ENCODE measurements at places on chromosomes 2 and 18.

DNA sequence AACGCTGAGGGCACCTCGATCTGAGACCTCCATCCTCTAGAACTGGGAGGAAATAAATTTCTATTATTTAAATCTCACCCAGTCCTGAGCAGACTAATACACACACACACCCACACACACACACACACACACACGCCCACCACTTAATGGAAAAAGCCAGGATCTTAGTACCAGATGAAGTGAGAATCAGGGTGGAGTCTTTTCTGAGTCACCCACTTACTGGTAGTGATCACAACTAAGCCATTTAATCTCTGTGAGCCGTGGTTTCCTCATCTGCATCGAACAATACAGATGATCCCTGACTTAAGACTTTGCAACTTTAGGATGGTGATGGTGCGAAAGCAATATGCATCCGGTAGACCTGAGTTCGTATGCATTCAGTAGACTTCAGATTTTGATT lies 18.6 kb downstream of the THNSL2 start:
- DNase-seq, result no peak

DNA sequence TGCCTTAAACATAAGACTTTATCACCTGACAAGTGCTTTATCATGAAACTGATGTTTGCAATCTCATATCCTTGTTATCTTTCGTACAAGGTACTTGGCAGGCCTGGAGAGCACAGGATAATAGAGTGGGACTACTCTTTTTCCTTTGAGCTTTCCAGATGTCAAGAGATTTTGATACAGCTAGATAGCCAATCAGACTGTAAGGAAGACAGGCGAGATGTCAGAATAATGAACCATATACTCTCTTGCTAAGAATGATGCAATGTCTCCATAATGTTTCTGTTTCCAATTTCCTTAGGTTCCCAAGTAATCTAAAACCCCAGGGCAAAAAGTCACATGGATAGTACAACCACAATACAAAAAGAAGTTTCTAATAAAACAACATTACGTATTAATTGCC lies 313.1 kb downstream of the PDE11A start:
- DNase-seq, result no peak

DNA sequence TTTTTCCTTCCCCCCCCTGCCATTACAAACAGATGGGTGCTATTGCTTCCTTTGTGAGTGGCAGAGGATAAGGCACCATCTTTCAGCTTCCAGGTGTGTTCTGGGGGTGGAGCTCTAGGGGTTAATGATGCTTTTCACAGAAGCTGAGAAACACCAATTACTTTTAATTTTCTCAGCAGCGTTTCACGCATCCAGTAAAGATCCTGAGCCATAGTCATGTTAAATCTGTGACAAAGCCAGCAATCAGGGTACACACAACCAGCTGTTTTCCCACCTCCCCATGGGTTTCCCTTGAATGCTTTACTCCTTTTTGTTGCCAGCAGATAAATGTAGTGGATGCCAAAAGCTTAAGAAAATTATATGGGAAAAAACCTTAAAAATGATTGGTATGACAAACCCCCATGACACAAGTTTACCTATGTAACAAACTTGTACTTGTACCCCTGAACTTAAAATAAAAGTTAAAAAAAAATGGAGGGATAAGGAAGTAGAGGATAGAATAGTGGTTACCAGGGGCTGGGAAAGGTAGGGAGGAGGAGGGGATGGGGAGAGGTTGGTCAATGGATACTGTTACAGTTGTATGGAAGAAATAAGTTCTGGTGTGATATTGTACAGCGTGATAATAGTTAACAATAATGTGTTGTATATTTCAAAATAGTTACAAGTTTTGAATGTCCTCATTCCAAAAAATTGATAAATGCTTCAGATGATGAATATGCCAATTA lies 70.0 kb downstream of the ACOXL start:
- DNase-seq, result no peak

GRCh38 chr2:227130636-227131035 lies 33.4 kb downstream of the COL4A4 start:
- DNase-seq, result no peak

- no peak for DNase-seq
Observed at GRCh38 chr2:46050027-46050426, 247.2 kb upstream of the EPAS1 start.

DNA sequence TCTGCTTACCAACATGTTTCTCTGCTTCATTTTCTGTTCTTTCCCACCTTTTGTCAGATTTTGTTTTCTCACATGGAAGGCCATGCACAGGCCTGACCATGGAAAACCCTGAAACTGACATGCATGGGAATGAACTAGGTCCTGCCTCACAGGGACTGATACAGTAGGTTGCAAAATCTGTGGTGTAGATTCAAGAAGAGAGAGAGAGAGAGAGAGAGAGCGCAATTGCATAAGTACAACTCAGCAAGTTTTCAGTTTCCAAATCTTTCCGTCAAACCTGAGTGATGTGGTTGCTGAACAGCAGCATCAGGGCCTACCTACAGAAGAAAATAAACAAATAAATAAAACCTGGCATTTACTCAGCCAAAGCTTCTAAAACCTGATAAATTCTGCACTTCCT lies 87.5 kb upstream of the RNF152 start:
- no peak for DNase-seq

- no peak for DNase-seq
Observed at GRCh38 chr18:39313992-39314391, 1748.4 kb upstream of the CELF4 start.

DNA sequence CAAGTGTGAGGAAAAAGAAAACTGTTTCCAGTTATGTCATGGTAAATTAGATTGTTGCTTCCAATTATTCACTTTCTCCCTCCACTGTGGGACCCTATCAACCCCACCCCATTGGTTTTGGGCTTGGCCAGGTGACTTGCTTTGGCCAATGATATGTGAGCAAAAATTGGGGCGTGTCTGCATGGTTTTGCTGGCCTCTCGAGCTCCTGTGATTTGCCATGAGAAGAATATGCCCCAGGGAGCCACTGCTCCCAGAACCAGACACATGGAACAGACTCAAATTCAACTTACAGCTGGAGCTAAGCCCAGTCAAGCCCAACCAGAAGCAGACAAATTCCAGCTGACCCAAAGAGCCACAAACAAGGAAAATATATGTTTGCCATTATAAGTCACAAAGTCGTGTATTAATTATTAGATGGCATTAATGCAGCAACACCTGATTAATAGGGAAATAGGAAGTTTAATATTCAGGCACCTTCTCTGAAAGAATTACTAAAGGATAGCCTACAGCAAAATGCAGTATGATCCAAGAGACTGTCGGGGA lies 248.9 kb downstream of the ANAPC1 start:
- no peak for DNase-seq

DNA sequence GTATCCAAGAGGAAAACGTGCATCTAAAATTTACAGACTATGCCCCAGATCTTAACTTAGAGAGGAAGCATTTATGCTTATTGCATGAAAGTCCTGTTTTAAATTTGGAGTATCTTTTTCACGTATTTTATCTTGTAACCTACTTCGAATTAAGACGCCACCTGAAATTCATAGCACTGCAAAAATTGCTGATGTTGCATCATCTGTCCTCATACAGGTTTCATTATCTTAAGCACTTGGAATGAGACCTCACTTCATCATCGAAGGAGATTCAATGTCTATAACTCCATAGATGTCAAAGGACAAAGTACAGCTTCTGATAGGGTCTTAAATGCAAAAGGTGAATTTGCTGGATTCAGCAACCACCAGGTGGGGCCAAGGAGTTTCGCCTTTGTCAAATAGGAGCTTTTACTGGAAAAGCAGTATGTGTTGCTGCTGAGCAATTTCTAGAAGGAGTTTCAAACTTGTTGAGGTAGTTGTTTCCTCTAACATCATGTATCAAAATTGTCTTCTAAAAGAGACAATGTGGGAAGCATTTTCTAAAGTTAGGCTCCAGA lies 106.4 kb upstream of the CCDC85A start:
- no peak for DNase-seq

GRCh38 chr2:112540906-112541305 lies 1.4 kb upstream of the POLR1B start:
- DNase-seq, result no peak

GRCh38 chr2:197233473-197233872 lies 77.1 kb downstream of the ANKRD44 start:
- DNase-seq, result no peak

- DNase-seq, result no peak
Observed at GRCh38 chr18:35971661-35972196, 750 bp upstream of the RMP24 start.

GRCh38 chr2:172083628-172084394 lies 1.5 kb upstream of the DLX1 start:
- no peak for DNase-seq

DNA sequence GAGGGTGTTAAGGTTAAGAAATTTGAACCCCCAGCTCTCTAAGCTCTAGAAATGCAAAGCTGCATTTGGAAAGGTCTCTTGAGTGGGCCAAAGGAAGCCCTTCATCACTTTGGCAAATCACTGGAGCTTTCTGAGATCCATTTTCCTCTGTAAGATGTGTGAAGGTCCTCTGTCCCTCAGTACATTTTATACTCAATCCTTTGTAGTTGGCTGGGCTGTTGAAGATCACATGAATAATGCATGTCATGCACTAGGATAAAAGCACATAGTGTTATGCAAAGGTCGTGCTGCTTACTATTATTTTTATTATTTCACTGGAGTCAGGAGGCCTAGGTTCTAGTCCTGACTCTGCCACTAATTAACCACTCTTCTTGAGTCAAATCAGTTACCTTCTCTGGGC lies 124.9 kb downstream of the FSHR start:
- DNase-seq, result no peak

GRCh38 chr18:55863876-55864275 lies 275.9 kb upstream of the TCF4 start:
- no peak for DNase-seq

DNA sequence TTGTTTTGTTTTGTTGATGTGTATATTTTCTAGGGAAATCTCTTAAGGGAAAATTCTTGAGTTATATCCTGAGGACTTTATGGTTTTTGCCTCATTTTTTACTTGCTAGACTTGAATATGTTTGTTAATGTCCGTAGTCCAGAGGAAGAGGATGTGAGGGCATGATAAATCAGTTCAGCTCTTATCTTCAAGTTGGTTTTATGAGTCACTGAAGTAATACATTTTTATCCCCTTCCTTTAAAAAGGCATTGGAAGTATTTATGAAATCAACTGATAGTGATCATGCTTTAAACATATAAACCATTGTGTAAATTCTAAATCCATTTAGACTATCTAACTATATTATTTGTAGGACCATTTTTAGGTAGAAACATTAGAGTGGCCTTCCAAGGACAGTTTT lies 43.9 kb upstream of the CYBRD1 start:
- no peak for DNase-seq

DNA sequence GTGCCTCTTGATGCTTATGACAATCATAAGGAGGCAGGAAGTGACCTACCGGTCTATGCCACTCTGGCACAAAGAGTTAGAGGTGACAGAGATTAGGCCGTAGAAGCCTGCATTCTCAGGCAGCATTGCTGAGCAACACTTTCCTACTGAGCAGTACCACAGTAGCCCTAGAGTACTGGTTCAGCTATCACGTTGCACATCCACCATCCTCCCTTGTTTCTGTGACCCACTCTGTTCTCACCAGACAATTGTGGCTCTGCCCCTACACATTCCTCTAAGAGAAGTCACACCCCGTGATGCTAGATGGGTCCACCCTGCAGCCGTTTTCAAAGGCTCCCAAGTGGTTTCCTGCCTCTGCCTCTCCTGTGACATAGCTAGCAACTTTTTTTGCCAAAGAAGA lies 22.6 kb upstream of the SUCLG1 start:
- no peak for DNase-seq

- DNase-seq, result no peak
Observed at GRCh38 chr2:52402128-52402527, 1365.5 kb upstream of the CHAC2 start.

DNA sequence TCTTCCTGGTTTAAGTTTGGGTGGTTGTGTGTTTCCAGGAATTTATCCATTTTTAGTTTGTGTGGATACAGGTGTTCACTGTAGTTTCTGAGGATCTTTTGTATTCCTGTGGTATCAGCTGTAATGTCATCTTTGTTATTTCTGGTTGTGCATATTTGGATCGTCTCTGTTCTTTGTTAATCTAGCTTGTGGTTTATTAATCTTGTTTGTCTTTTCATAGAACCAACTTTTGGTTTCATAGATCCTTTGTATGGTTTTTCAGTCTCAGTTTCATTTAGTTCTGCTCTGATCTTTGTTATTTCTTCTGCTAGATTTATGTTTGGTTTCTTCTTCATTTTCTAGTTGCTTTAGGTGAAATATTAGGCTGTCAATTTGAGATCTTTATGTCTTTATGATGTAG lies 202.4 kb upstream of the ZSWIM2 start:
- no peak for DNase-seq

DNA sequence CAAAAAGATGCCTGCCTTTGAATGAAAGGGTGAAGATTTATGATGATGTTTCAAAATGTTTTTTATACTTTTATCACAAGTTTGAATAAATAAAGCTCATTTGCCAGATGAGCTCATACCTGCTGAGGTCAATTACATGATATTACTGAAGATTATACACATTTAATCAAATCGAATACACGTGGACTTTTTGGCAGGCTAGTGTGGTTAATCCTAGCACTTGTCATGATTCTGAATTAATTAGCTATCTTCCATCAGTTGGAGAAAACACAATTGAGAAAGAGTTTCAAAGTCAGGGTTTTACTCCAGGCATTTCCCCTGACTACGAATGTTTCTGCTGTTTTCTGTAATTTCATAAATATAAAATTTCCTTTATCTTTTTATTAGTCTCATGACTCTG lies 54.4 kb downstream of the LRPPRC start:
- DNase-seq, result no peak

DNA sequence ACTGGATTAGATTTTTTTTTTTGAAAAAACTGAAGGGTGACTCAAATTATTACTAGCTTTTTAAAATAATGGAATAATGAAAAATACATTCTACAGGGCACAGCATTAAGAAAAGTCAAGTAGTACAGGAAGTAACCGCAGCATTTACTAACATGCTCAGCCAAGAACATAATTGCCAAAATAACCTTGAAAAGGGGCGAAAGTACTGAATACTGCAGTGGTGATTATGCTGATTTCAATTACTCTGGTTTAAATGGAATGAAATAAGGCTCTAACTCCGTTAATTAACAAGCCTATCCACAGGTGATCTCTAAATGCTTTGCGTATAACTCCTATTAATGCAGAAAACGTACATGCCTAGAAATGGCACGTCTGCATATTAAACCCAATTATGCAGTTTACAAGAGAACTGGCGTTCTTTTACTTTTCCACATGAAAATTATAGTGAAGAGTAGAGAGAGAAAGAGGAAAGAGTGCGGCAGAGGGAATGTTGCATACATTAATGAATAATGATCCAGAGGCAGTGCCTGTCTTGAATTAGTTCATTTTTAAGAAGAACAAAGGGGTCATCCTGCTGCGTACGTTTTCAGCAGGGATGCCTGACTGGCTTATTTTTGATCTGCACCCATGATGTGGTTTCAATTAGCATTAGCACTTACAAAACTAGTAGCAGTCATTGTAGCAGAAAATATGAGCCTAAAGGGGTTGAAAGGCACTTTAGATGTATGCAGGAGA lies 612.4 kb downstream of the NYAP2 start:
- no peak for DNase-seq

DNA sequence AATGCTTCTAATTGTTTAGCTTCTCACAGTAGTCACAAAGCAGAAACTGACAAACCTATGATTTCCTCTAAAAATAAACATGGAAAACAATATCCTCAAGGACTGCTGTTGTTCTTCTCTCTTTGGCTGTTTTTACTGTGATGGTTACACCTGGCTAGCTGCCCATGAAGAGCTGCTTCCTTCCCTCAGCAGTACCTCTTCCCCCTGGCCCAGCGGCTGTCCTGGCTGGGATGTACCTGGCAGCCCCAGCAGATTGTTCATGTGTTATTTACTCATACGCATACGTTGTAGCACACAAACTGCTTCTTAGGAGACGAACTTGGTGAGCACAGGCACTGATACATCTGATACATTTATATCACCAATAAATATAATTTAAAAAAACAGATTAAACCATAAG lies 27.4 kb downstream of the NEMP2 start:
- no peak for DNase-seq

Measured in stimulated activated CD4-positive, alpha-beta T cell treated with anti-CD3 and anti-CD28 coated beads, TNF-alpha, amount 100 ng/mL, for 1 hour (primary cell).